ENCODE measurements at places on chromosomes 5 and 9.

- no peak for DNase-seq
Measured at GRCh38 chr5:6837519-6838110, 124.4 kb downstream of the TENT4A start.

GRCh38 chr5:42784132-42784531 is 27.5 kb downstream of the CCDC152 start:
- DNase-seq, result no peak

DNA sequence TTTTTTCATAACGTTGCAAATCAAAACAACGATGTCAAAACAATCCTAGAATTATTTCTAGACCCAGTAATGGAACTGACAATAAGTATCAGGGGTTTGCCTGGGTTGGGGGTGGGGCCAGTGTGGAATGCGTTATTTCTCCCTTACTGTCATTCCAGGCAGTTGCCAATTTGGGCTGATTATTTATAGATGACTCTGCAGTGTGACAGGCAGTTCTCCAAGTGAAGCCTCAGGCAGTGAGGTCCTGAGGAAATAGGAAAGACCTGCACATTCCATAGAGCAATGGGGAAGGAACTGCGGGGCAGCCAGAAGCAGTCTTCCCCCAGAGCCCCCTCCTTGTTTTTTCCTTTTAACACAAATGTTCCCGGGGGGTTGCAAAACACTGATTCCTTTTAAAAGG is 179.0 kb downstream of the YTHDC2 start:
- DNase-seq, result no peak

DNA sequence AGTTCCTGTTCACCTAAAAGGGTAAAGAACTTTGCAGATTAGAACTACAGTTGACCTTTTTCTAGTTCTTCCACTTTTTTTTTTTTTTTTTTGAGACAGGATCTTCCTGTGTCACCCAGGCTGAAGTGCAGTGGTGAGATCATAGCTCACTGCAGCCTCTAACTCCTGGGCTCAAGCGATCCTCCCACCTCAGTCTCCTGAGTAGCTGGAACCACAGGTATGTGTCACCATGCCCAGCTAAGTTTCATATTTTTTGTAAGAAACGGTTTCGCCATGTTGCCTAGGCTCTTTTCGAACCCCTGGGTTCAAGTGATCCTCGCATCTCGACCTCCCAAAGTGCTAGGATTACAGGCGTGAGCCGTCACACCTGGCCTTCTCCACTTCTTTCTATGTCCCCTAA is 39.7 kb upstream of the TNFAIP8 start:
- no peak for DNase-seq

DNA sequence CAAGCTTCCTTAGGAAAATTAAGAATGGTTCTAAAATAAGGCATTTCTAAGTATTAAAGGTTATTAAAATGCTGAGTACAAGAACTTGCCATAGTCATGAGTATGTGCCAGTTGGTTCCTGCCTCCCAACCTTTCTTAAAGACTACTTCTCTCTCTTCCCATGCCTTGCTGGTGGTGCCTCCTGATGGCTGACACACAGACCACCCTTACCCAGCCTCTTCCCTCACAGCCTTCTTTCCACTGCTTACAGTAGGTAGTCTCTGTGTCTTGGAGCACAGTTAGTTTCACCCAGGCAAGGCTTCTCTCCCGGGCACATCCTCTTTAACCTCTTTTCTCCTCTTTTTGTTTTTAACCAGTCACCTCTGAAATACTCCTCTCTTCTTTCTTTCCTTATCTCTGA is 20.6 kb upstream of the GPR150 start:
- no peak for DNase-seq

GRCh38 chr9:4706971-4707622 is 27.7 kb downstream of the CDC37L1 start:
- no peak for DNase-seq

GRCh38 chr9:135275571-135276289 is 188.3 kb downstream of the OLFM1 start:
- no peak for DNase-seq

DNA sequence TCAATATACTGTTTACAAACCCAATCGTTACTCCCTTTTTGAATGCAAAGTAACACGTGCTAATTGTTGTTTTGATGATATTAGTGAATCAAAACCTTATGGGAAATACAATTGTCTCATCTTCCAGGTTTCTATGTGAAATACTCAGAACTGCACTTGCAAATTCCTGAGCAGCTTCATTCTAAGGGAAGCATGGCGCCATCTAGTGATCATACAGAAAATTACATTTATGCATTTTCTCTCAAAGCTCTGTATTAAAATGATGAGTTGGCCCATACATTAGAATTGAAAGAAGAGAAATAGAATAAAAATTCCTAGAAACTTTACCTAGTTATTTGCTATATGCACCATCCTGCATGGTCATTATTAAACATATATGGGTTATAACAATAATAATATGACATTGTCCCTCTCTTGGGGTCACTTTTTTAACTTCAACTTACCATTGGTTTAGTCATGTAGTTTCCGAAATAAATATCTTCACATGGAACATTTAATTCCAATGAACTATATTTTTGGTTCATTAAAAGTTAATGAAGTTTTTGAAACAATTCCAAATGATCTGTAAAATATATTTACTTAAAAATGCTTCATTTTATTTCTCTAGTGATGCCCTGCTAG is 220.0 kb downstream of the PDE4D start:
- no peak for DNase-seq

DNA sequence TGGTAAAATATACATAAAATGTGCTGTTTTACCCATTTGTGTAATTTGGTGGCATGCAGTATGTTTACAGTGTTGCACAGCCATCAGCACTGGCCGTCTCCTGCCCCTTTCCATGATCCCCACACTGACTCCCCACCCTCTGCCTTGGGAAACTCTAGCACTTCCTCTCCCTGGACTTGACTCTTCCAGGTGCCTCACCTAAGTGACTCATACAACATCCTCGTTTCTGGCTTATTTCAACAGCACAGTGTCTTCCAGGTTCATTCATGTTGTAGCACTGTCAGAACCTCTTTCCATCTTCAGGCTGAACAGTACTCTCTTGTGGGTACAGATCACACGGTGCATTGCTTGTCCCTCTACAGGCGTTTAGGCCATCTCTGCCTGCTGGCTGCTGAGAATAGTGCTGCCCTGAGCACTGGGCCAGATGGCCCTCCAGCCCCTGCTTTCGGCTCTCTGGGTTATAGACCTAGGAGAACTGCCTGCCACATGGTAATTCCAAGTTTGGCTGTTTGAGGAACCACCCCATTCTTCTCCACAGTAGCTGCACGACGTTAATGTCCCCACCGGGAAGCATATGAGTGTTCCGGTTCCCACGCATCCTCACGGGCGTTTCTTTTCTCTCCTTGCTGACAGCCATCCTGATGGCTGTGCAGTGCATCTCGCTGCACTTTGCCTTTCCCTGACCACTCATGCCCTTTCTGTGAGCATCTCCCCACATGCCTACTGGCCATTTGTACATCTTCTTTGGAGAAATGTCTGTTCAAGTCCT is 211.8 kb downstream of the FANCC start:
- DNase-seq, result no peak

DNA sequence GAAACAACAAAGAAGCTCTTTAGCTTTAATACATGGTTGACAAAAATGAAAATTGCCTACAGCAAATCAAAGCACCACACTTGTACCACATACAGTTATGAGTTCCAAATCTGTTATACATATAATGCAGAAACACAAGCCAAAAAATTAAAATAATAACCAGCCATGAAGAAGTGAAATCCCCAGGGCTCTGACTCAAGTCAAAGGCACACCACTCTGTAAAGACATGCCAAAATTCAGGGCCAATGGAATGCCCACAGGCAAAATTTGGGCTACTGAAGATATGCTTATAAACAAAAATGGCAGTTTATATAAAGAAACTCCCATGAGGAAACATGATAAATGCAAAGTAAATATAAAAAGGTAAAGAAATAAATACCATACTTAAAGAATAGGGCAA is 29.0 kb downstream of the THBS4 start:
- DNase-seq, result no peak

DNA sequence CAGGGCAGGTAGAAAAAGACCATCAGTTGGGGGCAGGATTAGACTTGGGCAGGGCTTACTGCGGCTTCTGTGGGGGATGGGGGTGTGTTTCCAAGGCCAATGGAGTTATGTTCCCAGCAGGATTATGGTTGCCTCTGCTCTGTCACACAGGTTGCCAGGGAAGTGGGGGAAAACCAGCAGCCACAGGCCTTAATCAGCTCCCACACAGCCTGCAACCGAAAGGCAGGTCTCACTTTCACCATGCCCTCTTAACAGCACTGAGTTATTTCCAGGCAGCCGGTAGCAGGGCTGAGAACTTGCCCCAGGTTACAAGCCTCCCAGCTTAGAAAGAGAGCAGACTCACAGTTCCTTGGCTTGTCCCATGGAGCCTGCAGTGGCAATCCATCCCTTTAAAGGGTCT is 205.5 kb downstream of the FGF10 start:
- no peak for DNase-seq

DNA sequence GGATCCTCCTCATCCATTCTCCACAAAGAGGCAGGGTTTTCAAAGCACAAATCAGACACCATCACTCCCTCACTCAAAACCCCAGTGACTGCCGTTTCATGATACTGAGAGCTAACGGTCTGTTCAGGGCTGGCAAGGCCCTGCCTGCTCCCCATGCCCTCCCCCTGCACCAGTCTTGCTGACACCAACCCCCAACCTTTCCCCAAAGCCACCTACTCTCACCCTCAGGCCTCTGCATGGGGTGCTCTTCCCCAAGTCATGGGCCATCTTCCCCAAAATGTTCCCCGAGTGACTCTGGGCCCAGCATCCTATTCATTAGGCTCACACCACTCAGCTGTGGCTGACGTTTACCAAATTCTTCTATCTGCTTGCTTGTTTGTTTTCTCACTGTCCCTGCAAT is 21.7 kb upstream of the OLFM1 start:
- no peak for DNase-seq

- no peak for DNase-seq
Measured at GRCh38 chr5:168317521-168318147, 26.2 kb downstream of the WWC1 start.

DNA sequence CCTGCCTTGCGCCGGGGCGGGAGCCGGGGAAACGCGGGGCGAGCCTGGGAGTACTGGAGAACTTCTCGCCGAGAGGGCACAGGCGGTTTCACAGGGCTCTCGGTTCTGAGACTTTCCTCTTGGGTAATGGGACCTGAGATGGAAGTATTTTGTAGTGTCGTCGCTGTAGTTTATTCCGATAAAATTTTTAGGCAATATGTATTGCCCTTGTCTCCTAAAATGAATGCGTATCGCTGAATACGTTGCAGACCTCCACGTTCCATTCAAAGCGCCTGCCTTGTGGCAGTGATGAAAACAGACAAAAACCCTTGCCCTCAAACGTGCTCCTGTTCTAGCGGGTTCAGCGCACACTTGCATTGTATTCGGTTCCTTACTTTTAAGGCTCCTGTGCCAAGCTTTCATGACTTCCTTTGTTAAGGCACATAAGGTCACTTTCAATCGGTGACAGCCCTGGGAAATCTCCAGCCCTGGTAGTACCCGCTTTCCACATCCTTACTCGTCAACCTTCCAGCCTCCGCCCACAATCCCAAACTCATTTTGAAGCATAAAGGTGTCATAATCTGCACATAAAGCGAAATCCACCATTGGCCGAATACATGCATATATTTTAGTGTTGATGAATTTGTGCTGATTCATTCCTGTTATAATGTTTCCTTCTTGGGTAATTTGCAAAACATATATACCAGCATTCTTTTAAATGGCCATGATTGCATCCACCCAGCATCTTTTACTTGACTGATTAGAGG is 694 bp downstream of the RMI1 start:
- no peak for DNase-seq

- no peak for DNase-seq
Measured at GRCh38 chr5:96562614-96563013, 99.6 kb upstream of the CAST start.

DNA sequence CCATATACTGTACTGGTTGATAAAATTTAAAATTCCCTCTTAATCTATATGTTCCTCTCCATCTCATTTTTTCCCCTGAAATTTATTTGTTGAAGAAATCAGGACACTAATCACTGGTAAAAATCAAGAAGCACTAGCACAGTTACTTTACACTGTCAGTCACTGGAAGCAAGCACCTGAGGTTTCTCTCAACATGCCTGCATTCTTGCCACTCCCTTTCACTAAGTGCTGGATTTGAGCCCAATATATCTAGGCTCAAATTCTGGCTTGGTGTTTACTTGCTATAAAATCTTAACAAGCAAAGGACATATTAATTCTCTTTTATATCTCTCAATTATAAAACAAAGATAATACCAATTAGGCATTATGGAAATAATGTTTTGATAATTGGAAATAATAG is 58.6 kb downstream of the DIAPH1 start:
- no peak for DNase-seq

DNA sequence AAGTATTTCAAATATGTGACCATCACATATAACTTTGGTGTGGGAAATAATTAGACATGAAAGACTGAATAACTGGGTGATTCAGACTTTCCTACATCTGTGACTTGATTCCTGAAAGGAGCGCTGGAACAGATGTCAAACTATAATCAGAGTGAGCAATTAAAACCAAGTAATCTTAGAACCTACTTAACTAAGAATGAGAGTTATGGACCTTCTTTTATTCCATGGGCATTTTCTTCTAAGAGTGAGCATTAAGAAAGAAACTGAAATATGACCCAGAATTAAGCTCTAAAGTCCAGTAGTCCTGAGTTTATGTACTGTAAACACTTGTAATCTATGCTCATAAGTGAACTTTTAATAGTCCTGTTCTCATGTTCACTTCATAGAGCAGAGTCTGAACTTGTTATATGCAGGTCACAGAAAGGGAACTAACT is 68.4 kb downstream of the PAM start:
- no peak for DNase-seq

DNA sequence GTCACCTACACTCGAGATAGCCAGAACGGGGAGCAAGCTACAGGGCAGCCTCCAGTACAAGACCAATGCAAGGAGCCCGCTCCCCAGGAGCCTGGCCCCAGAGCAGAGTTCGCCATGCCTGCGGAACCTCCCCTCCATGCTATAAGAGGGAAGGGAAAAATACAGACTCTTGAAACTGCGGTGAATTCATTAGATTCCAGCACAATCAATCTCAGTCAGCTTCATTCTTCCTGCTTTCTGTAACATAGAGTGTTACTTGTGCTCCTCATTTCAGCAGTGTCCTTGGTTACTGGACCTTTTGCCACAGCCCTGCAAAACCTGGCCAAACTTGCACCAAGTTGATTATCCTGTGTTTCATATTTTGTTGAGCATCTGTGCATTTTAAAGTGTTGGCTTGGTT is 22.2 kb upstream of the CREBRF start:
- no peak for DNase-seq

DNA sequence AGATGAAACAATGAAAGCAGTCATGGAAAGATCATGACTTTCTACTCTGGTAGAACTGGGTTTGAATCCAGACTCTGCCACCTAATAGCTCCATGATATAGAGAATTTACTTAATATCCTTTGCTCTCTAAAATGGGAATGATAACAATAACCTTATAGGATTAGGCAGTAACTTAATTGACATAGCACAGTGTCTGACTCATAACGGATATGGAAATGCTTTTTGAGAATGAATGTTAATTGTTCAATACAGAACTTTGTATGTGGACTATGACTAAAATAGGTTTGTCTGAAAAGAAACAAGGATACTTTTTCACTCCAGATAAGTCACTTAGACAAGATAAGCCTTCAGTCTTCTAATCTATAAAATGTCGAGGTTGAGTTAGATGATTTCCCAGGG is 330.7 kb downstream of the PTPRD start:
- DNase-seq, result no peak

- DNase-seq, result no peak
Measured at GRCh38 chr5:40676613-40677343, 2.9 kb upstream of the PTGER4 start.
